Caco-2 (cell line): ENCODE measurements at places on chromosomes 4 and X. TPM values are rescaled to one million over a fixed set of nuclear protein-coding genes. Genes with fewer than 3 reads are reported as not detected.

The SYTL4 gene
- 4.1 and 6.1 TPM in 2 replicates for total RNA-seq

The POF1B gene
- 28.6 and 31.0 TPM in 2 replicates for total RNA-seq

The NWD2 gene
- not detected in 2 replicates for total RNA-seq

The GC gene
- not detected in 2 replicates for total RNA-seq

DNA sequence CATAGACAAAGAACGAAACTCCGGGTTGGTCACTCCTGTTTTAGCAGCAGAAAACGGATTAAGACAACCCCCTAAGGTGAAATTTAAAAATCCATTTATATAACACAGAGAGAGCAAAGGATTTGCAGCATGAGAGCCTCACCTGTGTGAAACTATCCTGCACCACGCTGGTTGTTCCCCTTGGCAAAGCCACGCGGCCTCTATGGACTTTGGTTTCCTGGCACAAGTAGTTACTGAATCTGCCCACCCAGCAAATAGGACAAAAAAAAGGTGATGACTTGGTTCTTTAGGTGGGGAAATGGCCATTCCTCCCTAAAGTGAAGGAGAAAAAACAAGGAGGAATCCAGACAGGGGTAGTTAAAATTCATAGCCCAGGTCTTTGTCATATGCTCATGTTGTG, 133.1 kb downstream of the PLS3 start:
- H3K4me3 ChIP-seq = no peak overlapping the region
- H3K27ac ChIP-seq = no peak overlapping the region
- H3K36me3 ChIP-seq = no peaks in the 10 kb centered on the region
- DNase-seq = no peak

DNA sequence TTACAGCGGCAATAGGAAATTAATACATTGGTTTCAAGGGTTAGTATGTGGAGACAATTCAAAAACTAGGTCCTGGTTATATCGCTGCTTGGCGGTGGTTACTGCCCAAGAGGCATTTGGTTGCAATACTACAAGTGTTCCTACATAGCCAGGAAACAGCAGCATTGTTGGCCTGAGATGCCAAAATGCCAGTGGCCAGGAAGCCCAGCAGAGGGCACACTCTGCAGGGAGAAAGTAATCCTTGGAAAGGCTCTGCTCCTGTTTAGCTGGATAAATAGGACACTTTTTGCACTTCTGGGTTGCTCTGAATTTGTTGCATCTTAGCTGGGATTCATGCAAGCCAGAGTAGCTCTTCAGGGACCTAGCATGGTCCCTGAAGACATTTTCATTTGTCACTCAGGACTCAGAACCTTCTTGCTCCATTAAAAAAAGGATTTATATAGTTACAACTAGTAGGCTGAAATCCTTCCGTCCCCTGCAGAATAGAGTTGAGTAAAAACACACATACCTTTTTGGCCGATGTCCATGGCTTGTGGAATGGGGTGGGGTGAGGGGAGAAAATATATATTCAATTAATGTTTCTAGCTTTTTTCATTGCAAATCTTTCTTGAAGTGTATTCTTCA, 8.1 kb upstream of the GPR119 start:
- H3K4me3 ChIP-seq = no peak overlapping the region
- no peak overlapping the region for H3K27ac ChIP-seq
- peak; percentile 33 for DNase-seq
- no peaks in the 10 kb centered on the region for H3K4me1 ChIP-seq
- no peaks in the 10 kb centered on the region for H3K36me3 ChIP-seq

DNA sequence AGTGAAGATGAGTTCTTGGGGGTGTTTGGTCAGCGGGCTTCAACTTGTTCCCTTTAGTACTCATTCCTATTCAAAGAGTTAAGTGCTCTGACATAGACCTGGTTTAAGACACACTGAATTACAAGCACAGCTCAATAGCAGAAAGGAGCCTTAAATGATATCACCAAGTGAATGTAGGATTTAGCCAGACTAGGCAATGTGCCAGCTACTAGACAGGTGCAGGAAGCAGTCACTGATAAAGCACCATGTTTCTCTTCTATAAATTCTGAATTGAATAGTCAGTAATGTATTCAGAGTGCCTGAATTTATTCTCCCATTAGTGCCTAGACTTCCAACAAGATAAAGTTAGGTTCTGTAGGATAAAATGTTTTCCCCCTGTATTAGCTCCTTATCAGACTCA, 63.6 kb downstream of the ASB9 start:
- no peaks in the 10 kb centered on the region for H3K36me3 ChIP-seq
- H3K4me3 ChIP-seq = no peak overlapping the region
- no peaks in the 10 kb centered on the region for H3K27me3 ChIP-seq
- no peaks in the 10 kb centered on the region for H3K4me1 ChIP-seq
- H3K27ac ChIP-seq = no peak overlapping the region
- DNase-seq = no peak

DNA sequence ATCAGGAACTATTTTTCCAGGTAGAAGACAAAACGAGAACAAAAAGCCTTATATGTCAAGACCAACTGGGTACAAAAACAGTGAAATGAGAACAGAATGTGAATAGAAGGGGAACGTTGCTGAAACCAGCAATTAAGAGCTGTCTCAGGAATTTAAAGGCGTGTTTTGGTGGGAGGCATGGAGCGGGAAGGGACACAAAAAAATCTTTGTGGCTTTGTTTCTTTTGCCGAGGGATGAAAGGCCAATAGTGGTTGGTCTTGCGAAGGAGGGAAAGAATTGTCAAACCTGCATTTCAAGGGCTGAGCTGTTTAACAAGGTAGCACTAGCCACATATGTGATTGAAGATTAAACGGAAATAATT, 103.8 kb downstream of the USP46 start:
- no peak overlapping the region for H3K4me3 ChIP-seq
- H3K36me3 ChIP-seq = no peaks in the 10 kb centered on the region
- no peaks in the 10 kb centered on the region for H3K27me3 ChIP-seq
- no peak for DNase-seq

- H3K36me3 ChIP-seq = no peaks in the 10 kb centered on the region
- H3K27me3 ChIP-seq = no peaks in the 10 kb centered on the region
- H3K27ac ChIP-seq = peak overlapping the region; percentile 99
- H3K4me3 ChIP-seq = peak overlapping the region; percentile 45
- no peak for DNase-seq
Observed at GRCh38 chr4:119211867-119212233, 663 bp upstream of the USP53 start.

GRCh38 chrX:55490121-55490520, 473 bp upstream of the USP51 start:
- no peaks in the 10 kb centered on the region for H3K36me3 ChIP-seq
- H3K4me1 ChIP-seq = no peaks in the 10 kb centered on the region
- no peaks in the 10 kb centered on the region for H3K27me3 ChIP-seq

DNA sequence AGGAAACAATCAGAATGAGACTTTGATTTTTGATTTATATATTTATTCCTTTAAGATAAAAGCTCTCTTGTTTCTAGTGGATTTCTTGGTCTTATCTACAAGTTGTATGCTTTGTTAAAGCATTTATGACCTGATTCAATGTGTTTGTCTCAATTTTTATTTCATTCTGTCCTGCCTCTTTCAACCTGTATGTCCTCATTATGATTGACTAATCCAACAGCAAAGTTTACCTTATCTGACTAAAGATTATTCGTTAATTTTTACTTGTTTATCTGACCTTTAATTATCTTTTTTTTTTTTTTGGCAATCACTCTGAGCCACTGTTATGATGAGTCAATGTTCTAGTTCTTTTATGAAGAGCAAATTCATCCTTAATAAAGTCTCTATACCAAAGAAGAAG, 54.9 kb downstream of the UGT2A3 start:
- H3K4me3 ChIP-seq = no peak overlapping the region
- no peaks in the 10 kb centered on the region for H3K27me3 ChIP-seq

DNA sequence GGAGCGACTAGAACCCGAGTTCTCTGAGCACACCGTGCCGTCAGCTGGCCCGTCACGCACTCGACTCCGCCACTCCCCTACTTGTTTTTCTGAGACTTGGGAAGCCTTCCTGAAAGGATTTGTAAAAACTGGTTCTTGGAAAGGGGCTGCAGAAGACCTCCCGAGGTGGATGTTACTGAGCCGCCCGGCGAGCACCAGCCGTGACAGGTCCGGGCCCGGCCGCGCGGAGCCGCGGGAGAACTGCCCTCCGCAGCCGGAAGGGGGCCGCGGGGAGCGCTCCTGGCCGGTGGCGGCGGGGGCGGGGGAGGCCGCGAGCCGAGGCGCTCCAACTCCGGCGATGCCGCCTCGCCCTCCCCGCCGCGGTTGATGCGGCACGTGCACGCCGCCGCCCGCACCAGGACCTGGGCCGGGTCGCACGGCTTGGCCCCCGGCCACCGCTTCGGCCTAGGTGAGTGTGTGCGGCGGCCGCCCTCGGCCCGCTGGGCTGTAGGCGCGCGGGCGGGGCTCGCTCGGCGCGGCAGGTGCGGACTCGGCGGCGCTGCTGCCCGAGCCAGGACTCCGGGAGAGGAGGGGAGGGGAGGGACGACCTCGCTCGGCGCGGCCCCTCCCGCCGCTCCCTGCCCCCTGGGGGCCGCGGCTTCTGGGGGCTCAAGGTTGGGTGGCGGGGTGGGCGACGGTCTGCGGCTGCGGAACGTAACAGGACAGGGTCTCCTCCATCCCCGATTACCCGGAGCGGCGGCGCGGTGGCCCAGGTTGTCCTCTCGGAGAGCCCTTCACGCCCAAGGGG, 1.7 kb downstream of the SPRY1 start:
- no peaks in the 10 kb centered on the region for H3K27me3 ChIP-seq
- peaks cover 6% of the 10 kb centered on the region for H3K36me3 ChIP-seq
- H3K4me1 ChIP-seq = peaks cover 6% of the 10 kb centered on the region; the same call in 1 of the 2 replicates
- peak; percentile 91 for DNase-seq

GRCh38 chr4:37423310-37423709, 178.8 kb downstream of the NWD2 start:
- H3K4me3 ChIP-seq = no peak overlapping the region
- DNase-seq = no peak
- no peaks in the 10 kb centered on the region; the same call in 1 of the 2 replicates for H3K36me3 ChIP-seq
- H3K4me1 ChIP-seq = peaks cover 21% of the 10 kb centered on the region
- H3K27me3 ChIP-seq = no peaks in the 10 kb centered on the region
- H3K27ac ChIP-seq = no peak overlapping the region

GRCh38 chr4:143502231-143502630, 11.3 kb upstream of the SMARCA5 start:
- H3K27ac ChIP-seq = no peak overlapping the region
- no peaks in the 10 kb centered on the region for H3K27me3 ChIP-seq
- H3K4me1 ChIP-seq = no peaks in the 10 kb centered on the region
- DNase-seq = no peak
- no peaks in the 10 kb centered on the region for H3K36me3 ChIP-seq

DNA sequence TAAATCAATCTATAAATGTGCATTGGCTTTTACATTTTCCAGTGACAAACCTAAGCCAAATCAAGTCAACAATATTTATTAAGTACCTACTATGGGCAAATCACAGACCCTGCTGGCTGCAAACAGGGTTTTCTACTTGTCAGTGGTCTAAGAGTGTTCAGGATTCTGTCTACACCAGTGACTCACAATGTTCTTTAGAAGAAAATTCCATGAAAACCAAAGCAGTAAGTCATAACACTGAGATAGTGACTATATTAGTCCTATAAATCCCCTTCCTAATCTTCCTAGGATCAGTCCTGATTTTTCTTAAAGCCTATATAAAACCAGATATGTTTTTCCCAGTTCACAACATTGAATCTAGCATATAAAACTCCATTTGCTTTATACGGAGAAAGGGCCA, 69.7 kb downstream of the PPP3CA start:
- H3K27me3 ChIP-seq = no peaks in the 10 kb centered on the region
- DNase-seq = no peak
- H3K27ac ChIP-seq = no peak overlapping the region
- H3K36me3 ChIP-seq = no peaks in the 10 kb centered on the region
- no peak overlapping the region for H3K4me3 ChIP-seq

- H3K27me3 ChIP-seq = no peaks in the 10 kb centered on the region
- H3K4me3 ChIP-seq = no peak overlapping the region
- no peak overlapping the region for H3K27ac ChIP-seq
- no peaks in the 10 kb centered on the region for H3K4me1 ChIP-seq
- no peaks in the 10 kb centered on the region for H3K36me3 ChIP-seq
Observed at GRCh38 chrX:154729439-154729838, 21.4 kb downstream of the GAB3 start.

DNA sequence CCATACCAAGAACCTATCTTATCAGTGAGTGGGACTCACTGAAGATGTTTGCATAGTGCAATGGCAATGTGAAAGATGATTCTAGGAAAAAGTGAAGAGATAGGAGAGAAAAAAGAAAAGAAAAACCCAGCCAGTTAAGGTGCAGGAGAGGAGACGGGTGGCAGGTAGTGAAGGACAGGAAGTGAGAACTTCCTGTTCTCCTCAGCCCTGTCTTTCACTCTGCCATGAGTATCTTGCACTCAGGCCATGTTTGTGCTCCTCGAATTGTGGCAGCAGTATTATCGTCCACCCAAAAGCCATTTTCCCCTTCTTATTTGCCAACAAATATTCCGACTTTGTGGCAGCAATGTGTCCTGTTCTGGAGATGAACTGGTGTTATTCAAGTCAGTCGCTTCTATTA, 8.6 kb upstream of the ENPEP start:
- H3K36me3 ChIP-seq = no peaks in the 10 kb centered on the region
- no peak for DNase-seq
- H3K4me3 ChIP-seq = no peak overlapping the region
- no peak overlapping the region for H3K27ac ChIP-seq
- H3K27me3 ChIP-seq = no peaks in the 10 kb centered on the region

DNA sequence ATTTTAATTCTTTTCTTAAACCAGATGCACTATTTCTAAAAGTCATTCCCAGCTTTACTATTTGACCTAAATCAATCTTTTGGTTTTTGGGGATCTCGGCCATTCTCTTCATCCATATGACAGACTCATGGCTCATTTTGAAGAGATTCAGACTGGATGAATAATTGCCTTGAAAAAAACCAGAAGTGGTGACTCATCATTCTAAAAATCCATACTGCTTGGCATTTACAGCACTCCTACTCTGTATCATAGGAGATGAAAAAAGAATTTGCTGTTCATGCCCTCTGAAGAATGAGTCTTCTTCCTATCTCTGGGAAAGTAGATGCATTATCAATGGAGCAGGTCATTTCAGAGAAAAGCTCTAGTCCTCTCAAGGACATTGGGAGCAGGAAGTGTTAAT, 220.5 kb upstream of the RPS6KA3 start:
- H3K4me1 ChIP-seq = no peaks in the 10 kb centered on the region
- H3K4me3 ChIP-seq = no peak overlapping the region
- H3K36me3 ChIP-seq = no peaks in the 10 kb centered on the region
- H3K27me3 ChIP-seq = no peaks in the 10 kb centered on the region

GRCh38 chrX:84893897-84894296, 109.8 kb upstream of the APOOL start:
- H3K4me3 ChIP-seq = no peak overlapping the region
- no peak for DNase-seq
- H3K4me1 ChIP-seq = no peaks in the 10 kb centered on the region
- no peaks in the 10 kb centered on the region for H3K36me3 ChIP-seq
- H3K27me3 ChIP-seq = no peaks in the 10 kb centered on the region

- H3K4me1 ChIP-seq = no peaks in the 10 kb centered on the region
- no peak overlapping the region for H3K27ac ChIP-seq
- DNase-seq = peak; percentile 1
- no peak overlapping the region for H3K4me3 ChIP-seq
Observed at GRCh38 chrX:113675278-113675677, 834.6 kb upstream of the AMOT start.
